Naive thymus-derived CD8-positive, alpha-beta T cell (primary cell): ENCODE measurements at places on chromosomes 12 and 14. TPM values are rescaled to one million over a fixed set of nuclear protein-coding genes. Genes with fewer than 3 reads are reported as not detected.

- DNase-seq = no peak
Observed at GRCh38 chr12:26963413-26963812, 25.1 kb downstream of the FGFR1OP2 start.

DNA sequence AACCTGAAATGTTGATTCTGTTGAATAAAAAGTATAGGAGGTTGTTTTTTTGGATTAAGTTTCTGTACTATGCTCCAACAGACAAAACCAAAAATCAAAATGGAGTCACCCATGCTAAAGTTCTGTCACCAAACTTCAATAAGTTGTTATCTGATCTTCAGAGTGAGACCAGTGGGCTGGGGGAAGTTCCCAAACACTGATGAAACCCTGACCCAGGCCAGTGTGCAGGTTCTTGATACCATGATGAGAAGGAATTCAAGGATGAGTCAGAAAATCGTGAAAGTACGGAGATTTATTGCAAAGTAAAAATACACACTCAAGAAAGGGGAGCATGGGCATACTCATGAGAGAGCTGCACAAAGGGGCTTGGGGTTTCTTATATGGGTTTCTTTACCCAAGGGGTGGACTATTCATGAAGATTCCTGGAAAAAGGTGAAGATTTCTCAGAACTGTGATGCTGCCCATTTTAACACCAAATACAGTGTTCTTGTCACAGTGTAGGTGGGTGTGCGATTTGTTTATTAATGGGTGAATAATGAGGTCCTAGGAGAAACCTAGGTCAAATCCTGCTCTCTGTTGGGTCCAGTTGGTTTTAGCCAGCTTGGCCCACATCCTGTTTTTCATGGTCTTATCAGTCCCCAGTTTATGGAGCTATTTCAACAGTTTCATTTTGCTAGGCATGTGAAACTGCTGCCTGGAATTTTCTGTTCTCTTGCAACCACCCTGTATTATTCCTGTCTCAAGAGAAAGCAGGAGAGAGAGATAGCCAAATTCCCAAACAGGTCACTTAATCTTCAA, 27.5 kb upstream of the DENND5B start:
- DNase-seq = no peak

DNA sequence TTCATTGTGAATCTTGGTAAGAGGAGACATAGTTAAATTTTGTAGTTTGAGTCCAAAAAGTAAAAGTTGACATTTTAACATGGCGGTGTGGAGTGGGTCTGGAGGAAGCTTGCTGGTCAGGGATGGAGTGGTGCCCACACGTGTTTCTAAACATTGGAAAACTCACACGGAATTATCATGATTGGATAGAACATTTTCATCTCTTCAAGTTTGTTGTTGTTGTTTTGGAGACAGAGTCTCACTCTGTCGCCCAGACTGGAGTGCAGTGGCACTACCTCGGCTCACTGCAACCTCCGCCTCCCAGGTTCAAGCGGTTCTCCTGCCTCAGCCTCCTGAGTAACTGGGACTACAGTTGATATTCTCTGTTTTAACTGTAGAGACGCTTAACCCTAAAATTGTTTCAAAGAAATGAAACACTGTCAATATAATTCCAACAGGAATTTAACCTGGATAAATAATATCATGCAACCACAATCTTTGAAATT, 502 bp upstream of the MBIP start:
- no peak for DNase-seq

DNA sequence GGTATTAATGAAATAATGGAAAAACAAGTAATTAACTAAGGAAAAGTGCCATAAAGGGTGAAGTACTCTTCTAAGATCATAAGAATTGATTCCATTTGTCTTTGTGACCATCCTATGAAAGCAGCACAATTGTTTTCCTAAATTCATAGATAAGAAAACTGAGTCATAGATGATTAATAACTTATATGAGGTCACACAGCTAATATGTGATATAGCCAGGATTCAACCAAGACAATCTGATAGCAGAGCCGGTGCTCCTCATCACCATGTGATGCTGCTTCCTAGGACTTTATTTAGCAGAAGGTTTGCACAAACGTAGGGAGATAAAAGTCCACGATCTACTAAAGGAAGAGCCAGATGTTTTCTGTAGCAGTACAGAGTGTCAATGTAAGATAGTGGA, 181.5 kb upstream of the SYT1 start:
- DNase-seq = no peak

- no peak for DNase-seq
Observed at GRCh38 chr14:103472939-103473338, 49.7 kb downstream of the CKB start.

- no peak for DNase-seq
Observed at GRCh38 chr12:12201274-12201758, 65.5 kb downstream of the LRP6 start.

GRCh38 chr14:59832653-59833294, 37.8 kb downstream of the RTN1 start:
- DNase-seq = no peak

DNA sequence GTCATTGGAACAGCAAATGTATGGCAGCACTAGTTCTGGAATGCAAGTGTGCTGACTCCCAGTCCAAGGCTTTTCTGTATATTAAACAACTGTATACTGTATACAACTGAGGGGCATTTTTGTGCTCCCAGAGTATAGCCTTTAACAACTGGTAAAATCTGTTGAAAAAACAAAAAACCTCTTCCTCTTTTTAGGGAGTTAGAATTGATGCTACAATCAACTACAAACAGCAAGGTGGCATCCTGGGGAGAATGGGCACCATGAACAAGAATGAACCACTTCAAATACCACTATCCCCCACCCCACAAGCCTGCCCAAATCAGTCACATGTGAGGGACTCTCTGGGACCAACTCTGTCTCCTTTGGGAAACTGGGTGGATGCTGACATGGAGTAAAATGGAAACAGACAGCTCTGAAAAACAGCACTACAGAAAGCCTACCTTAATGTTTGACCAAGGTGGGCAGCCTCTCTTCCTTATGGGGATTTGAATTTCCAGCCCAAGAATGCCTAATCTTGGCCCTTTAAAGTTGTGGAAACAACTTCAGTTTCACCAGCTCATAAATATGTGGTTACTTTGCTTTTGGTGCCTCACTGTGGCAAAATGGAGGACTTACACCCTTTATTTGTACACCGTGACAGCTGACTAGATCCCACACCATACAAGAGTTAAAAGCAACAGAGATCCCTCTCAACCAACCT, 7.5 kb downstream of the VTI1B start:
- DNase-seq = peak; percentile 35

- no peak for DNase-seq
Observed at GRCh38 chr12:80861641-80862378, 75.9 kb downstream of the LIN7A start.

DNA sequence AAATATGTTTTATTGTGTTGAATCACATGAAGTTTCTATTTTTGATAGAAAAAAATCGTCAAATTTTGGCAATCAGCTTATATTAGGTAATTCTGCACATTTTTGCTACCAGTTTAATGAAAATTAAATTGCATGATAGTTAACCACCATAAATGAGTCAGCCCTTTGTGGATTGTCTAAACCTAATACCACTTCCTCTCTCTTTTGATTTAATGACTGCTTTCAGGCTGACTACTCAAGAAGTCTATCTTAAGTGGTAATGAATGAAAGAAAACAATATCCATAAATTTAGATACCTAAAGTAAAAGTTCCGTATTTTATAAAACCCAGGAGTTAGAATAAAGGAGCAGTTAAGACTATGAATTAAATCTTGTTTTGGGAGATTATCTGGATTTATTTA, 450.5 kb downstream of the TMEM117 start:
- no peak for DNase-seq

GRCh38 chr12:123931686-123932321, 40.8 kb downstream of the CCDC92 start:
- peak; percentile 84 for DNase-seq

DNA sequence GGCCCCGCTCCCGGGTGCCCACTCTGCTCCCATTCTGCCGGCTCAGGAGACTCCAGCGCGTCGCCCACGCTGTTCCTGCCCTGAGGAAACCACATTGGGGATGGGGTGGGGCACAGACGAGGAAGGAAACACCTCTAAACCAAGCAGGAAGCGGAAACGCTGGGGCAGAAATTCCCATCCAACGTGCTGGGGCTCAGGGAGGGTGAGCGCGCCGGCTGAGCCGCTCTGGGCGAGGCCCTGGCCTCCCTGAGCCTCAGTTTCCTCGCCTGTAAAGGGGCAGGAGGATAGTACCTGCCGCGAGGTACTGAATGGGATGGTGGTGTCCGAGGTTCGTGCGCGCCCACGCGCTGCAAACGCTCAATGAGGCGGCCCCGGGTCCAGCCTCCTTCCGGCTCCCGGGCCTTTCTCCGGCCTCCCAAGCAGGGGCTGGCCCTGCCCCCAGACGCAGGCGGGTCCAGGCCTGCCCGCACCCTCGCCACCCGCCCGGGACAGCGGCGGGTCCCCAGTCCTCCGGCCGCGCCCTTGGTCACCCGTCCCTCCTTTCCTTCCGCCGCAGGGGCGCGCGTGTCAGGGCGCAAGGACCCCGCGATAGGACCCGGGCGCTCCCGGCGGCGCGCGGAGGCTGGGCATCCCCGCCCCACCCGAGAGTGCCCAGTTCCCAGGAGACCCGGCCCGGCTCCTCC, 673 bp downstream of the BEGAIN start:
- DNase-seq = no peak

DNA sequence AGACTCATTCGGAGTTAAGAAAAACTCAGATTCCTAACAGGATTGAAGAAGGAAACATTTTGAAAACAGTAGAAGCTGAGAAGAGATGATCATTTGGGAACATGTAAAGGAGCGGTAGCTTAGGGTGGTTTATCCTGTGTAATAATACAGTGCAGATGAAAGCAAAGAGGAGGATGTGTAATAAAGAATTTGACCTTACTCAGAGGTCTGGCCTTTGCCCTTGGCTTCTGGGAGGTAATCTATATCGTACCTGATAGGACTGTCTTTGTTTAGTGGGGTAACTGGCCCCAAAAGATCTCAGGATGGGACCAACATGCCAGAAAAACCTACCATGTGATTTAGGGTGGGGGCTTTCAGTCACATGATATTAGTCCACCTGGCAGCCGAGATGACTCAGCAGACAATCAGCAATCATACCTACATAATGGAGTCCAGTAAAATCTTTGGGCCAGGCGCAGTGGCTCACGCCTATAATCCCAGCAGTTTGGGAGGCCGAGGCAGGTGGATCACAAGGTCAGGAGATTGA, 23.3 kb upstream of the KLHL42 start:
- no peak for DNase-seq

GRCh38 chr12:123910761-123911193, 61.9 kb downstream of the CCDC92 start:
- DNase-seq = no peak

The RAD9B gene
- polyA plus RNA-seq = 0.89 TPM

The IFNG-AS1 gene
- 3.1 TPM for polyA plus RNA-seq

The SVOP gene
- not detected for polyA plus RNA-seq

The SLC17A8 gene
- not detected for polyA plus RNA-seq

The TPPP2 gene
- polyA plus RNA-seq = not detected

The IFI27 gene
- polyA plus RNA-seq = not detected

The SLC25A47 gene
- not detected for polyA plus RNA-seq
